ENCODE measurements at places on chromosomes 2 and 18.

GRCh38 chr2:200138391-200139124 is 167.9 kb upstream of the SPATS2L start:
- DNase-seq = no peak

DNA sequence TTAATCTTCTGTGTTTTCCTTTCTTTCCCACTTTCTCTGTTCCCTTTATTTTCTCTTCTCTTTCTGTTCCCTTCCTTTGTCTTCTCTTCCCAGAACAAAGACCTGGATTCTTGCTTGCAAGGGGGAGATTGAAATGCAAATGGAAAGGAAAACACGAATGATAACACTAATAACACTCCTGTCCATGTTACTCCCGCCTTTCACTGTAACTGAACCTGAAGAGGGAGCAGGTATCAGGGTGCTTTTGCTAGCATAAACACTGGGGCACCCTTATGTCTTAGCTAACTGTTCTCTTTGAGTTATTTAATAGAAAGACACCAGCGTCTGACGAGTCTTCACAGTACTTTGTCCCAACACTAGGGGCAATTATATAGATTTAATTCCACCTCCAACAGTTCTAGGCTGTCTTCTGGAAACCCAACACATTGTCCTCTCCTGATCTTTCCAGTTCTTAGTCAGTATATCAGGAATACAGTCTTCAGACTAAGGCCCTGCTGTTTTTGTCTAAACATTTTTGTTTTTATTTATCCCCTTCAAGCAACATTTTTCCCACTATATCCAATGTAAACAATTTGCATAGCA is 99.2 kb downstream of the PTPRM start:
- no peak for DNase-seq

DNA sequence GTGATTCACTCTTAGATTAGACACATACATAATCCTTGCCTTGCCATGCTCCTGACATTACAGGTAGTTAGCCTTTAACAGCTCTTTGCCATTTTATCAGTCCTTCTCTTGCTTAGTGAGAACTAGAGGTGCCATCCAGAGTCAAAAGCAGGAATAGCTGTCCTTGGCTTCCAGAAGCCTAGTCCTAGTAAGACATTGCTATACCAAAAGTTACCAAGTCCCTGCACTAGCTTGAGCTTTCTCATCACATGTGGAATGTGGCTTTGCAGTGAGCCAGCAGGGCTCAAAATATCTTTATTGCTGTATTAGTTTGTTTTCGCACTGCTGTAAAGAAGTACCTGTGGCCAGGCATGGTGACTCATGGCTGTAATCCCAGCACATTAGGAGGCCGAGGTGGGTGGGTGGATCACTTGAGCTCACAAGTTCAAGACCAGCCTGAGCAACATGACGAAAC is 104.7 kb upstream of the NOSTRIN start:
- DNase-seq = peak; percentile 59

DNA sequence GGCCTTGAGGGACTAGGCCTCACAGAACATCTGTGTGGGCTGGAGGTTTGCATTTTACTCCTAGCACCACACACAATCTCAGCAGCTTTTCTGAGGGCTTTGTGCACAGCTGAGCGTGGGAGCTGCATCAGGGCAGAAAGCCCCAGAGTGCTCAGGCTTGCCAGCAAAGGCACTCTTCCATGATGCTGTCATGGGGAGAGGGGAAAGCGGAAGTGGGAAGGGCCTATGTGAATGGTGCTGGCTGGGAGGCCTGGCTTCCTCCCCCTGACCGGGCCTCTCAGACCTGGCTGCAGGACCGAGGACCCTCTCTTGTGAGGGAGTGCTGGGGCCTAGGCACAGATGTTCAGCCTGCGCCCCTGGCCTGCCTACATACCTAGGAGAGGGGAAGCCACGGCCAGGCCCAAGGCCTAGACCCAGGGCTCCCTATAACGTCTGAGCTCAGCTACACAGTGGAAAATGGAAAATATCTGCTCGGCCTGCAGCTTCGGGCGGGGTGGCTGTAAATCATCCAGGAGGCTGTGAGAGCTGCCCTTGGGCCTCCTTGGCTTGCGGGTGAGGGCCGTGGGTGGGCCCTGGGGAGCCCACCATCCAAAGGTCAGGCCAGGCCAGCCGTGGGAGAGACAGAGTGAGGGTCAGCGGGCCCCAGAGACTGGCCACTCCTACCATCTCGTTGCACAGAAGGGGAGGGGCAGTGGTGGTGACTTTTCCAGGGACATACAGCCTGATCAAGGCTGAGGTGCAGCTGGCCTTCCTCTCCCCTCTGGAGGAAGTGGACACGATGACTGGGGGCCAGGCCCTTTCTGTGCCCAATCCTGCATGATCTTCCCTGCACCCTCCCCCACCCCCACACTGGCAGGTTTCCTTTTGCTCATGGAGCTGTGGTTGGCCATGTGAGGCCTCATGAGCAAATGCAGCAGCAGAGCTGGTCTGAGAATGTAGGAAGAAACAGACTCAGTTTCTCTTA is 22.8 kb downstream of the GLI2 start:
- DNase-seq = no peak

GRCh38 chr2:72895154-72895553 is 7.9 kb downstream of the SPR start:
- DNase-seq = no peak

DNA sequence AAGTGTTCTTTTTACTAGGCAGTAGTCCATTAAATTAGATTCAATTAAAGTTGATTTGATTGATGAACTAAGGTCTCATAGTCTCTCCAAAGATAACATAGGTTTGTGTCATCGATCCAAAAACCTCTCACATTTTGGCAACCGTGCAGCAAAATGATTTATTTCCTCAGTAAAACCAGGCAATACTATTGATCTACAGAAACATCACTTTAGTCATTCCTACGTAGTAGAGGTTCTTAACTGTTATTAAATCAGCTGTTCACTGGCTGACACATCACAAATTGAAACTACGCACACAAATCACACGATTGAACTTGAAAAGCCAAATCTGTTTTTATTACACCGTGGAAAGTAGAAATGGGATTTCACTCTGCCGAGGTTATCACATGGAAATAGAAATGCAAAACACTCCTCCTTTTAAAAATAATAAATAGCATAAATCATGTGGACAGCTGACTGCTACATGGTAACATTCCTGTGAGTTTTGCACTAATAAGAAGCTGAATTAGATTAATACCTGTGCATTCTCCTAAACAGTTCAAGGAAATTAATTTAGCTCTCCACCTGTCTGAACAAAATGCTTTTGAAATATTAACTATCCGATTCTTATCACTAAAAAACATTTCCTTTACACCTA is 262.5 kb downstream of the CDH20 start:
- DNase-seq = no peak

GRCh38 chr2:84904717-84905174 is 710 bp upstream of the TMSB10 start:
- no peak for DNase-seq

- DNase-seq = no peak
These were observed 282.5 kb downstream of the SLC8A1 start for GRCh38 chr2:40169430-40169829.

DNA sequence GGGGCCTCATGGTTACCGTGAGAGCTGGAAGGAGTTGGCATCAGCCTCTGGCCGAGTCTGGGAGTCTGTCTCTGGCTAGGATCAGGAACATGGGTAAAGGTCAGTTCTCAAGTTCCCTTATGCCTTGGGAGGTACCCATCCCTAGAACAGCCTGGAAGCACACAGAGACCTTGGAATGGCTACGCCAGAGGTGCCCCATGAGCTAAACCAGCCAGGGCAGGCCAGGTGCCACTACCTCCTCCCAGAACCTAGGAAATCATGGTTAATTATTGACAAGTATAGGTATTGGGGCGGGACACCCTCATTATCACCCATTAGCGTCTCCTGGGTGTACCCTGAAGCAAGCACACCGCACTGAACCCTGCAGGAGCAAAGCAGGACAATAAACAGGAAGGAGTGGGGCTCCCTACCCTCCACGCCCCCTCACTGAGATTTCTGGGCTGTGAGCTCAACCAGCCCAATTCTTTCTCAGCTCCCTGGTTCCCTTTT is 3.0 kb upstream of the ASPRV1 start:
- DNase-seq = no peak

GRCh38 chr2:120342446-120342845 is 3.5 kb upstream of the INHBB start:
- no peak for DNase-seq

DNA sequence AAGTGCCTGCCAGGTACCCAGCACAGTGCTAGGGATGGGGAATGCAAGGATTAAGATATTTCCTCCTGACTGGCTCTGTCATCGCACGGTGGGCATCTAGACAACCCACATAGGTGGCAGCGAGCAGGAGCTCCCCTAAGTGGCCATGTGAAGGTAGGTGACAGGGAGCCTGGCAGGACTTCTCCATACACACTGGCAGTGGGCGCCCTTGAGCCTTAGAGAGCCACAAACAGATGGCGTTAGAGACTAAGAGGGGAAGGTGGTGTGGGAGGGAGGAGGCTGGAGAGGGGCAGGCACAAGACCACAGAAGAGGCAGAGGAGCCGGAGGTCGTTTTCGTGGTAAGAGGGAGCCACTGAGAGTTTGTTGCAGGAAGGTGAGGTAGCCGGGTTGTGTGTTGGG is 15.2 kb downstream of the PRELID3A start:
- no peak for DNase-seq

- DNase-seq = no peak
These were observed 21.1 kb downstream of the RHOB start for GRCh38 chr2:20467789-20468548.

- DNase-seq = no peak
These were observed 319.8 kb upstream of the GULP1 start for GRCh38 chr2:187971893-187972292.

- no peak for DNase-seq
These were observed 626 bp upstream of the VIT start for GRCh38 chr2:36695746-36696415.

- DNase-seq = no peak
These were observed 165.7 kb upstream of the SLC14A2 start for GRCh38 chr18:45449418-45450227.

DNA sequence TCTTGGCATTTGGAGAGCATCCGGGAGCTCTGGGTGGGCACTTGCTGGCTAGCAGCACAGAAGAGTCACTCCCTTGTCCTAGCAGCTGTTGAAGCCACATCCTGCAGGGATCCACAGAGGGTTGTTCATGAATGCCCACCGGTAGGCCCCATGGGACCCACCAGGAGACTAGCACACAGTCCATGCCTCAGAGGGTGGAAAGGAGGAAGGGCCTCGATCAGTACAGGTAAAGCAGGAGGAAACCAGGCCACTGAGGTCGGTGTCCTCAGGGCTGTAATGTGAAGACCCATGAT is 205.8 kb downstream of the SEPTIN10 start:
- no peak for DNase-seq

DNA sequence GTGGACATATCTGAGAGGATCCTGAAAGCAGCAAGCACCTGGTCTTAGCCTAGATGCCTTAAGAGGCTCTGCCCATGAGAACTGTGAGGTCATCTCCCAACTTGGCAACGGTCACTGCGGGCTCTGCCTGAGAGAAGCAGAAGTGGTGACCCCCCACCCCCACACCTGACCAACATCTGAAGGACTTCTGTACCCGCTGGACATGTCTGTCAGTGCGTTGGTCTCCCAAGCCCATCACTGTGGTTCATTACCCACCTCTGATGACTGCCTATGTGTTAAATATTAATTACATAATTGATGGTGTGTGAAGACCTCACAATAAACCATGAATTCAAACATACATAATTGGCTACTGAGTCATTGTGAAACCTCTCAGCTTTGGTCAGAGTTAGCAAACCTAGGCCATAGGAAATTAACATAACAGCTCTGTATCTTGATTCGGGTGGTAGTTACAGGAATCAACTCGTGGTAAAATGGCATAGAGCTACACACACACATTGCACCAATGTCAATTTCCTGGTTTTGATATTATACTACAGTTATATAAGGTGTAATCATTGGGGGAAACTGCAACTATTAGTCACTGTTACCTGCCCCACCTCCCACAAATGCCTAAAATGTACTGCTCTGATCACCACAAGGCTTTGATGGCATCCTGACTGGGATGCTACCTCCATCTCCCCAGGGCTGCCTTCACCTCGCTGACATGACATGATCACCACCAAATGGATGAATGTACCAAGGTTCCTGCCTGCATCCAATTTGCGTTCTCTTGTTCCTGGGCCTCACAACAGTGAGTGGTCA is 4.3 kb upstream of the GALNT1 start:
- no peak for DNase-seq

DNA sequence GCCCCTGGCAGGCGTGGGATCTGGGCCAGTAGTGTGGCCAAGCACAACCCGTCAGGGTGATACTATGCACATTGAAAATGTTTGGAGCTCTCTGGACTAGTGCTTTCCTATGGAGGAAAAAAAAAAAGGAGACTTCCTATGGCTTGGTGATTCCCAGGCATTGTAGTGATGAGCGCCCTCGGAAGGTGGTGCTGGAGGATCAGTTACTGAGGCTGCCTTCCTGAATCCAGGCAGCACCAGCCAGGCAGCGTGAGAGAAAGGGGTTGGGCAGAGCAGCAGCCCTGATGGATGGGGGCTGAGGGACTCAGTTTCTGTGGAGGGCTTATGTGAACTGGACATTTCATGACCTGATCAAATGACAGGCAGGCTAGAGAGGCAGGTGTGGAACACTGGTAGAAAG is 70.9 kb downstream of the CHRNA1 start:
- DNase-seq = no peak

GRCh38 chr2:150528861-150529801 is 41.7 kb upstream of the RND3 start:
- DNase-seq = peak; percentile 19

DNA sequence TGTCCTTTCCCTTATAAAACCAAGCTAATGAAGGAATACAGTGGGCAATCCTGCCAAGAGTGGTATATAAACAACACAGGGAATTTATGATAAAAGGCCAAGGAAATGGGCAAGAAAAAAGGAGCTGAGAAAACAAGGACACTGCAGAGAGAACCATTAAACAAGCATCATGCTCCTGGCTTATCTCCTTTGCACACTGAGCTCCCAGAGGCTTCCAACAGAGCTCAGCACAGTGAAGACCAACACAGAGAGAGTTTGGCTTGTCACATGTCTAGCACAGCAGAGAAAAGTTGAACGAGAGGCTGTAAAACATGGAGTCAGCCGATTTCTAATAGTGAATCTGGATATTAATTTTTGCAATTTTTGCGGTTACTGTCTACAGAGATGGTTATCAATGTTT is 68.0 kb upstream of the KLF7 start:
- no peak for DNase-seq

DNA sequence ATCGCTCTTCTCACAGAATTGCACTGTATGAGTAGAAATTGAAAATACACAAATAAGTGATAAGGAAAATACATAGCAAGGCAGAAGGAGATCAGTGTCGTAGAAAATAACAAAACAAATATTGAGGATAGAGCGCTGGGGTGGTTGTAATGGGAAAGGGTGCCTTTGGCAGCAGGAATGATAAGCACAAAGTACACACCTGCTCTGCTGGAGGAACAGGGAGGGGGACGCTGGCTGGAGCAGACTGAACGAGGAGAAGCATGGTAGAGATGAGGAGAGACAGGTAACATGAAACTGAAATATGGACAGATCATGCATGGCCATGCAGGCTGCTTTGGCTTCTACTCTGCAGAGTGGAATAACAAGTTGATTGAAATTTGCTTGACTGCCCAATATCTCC is 181.2 kb upstream of the FSHR start:
- DNase-seq = no peak

- DNase-seq = no peak
These were observed 75.5 kb upstream of the SALL3 start for GRCh38 chr18:78904179-78904531.

GRCh38 chr2:85453571-85453970 is 35.1 kb downstream of the SH2D6 start:
- DNase-seq = no peak
